Suppressor macrophage treated with lipopolysaccharide for 4 hours (primary cell): ENCODE measurements at places on chromosomes 12 and 14.

DNA sequence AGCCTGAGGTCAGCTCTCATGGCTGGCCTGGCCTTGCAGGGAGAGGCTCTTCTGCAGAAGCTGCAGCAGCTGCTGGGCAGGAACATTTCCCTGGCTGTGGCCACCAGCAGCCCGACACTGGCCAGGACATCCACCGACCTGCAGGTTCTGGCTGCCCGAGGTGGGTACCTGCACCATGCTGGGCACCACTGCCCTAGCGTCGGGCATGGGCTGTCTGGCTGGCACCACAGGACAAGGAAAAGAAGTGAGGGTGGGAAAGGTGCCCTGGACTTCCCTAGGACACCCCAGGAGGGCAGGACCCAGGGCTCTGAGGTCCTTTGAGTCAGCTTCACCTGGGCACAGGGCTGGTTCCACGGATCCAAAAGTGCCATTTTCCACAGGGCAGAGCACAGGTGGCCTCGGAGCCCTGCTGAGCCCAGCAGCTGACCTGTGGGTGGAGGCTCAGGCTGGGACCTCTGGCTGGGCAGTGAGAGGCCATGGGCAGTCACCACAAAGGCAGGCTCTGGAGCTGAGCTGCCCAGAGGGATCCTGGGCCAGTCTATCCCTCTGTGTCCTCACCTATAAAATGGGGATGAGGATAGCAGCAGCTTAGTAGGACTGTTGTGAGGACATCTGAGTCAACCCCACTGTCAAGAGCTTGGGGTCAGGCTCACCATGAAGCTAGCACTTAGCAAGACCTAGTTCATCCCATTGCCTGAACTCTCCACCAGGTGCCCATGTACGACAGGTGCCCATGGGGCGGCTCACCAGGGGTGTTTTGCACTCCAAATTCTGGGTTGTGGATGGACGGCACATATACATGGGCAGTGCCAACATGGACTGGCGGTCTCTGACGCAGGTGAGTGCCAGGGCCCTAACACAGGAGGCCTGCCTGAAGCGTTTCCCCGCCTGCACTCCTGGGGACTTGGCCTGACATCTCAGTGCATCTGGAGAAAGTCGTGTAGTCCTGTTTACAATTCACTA lies 4.9 kb downstream of the PLD4 start:
- DNase-seq, result no peak

DNA sequence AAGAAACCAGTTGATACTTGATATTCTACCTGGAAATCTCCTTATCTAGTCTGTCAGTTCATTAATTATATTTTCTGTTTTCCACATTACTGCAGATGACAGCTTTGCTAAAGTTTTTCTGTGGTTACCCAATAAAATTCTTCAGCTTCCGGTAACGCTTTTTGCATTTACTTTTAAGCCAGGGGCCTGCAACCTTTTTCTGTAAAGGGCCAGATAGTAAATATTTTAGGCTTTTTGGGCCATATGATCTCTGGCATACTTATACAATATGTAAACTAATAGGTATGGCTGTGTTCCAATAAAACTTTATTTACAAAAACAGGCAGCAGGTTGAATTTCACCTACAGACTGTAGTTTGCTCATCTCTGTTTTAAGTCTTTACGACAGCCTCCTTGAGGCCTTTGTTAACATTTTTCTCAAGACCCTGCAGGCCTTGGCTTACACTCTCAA lies 48.3 kb downstream of the SPATS2 start:
- no peak for DNase-seq

DNA sequence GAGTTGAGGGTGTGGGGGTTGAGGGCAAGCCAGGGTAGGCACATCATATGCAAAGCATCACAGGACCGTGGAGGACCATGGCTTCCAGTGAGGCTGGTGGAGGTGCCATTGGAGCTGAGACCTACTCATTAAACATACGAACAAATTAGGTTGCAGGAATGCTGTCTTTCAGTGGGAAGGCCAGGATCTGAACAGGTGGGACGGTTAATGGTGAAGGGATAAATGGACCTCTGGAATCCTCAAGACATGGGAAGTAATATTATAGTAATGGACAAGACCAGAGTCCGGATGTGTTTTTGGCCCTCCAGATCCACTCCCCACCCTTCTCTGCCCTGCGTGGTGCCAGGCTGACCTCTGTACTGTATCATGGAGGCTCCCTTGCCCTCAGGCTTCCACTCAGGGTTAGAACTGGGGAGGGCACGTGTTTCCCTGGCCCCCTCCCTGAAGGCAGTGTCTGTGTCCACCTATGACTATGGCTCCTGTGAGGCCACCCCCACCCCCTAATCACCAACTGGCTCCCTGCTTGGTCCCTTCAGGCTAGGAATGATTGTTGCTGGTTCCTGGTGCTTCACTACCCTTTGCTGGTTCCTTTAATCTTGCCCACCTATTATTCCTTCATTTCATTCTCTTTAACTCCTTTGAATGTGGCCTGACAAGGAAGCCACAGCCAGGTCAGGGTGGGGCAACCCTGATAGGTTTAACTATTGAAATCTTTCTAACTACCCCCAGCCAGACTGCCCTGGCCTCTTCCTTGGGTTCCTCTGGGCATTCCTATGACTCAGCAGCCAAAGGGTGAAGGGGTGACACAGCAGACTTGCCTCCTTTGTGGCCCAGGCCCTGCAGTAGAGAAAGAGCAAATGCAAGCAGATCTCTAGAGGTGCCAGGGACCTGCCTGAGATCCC lies 10.7 kb downstream of the DHRS2 start:
- peak; percentile 38 for DNase-seq

DNA sequence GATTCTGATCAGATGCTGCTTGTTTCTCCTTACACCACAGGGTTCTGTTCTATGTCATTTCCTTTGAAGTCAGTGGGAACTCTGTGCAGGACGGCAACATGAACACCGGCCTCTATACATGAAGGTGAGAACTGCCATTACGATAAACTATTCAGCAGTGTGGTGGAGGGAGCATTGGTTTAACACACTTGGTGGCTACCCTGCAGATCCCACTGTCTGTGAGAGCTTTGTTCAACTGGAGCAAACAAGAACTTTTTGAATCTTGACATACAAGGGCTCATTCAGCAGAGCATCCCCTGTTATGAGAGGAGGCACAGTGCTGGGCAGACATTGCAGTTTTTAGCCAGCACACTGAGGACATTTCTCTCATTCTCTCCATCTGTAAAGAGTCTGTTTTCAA lies 10.7 kb upstream of the FRS2 start:
- DNase-seq, result no peak

- DNase-seq, result no peak
Measured at GRCh38 chr12:122537021-122537420, 10.0 kb downstream of the KNTC1 start.

DNA sequence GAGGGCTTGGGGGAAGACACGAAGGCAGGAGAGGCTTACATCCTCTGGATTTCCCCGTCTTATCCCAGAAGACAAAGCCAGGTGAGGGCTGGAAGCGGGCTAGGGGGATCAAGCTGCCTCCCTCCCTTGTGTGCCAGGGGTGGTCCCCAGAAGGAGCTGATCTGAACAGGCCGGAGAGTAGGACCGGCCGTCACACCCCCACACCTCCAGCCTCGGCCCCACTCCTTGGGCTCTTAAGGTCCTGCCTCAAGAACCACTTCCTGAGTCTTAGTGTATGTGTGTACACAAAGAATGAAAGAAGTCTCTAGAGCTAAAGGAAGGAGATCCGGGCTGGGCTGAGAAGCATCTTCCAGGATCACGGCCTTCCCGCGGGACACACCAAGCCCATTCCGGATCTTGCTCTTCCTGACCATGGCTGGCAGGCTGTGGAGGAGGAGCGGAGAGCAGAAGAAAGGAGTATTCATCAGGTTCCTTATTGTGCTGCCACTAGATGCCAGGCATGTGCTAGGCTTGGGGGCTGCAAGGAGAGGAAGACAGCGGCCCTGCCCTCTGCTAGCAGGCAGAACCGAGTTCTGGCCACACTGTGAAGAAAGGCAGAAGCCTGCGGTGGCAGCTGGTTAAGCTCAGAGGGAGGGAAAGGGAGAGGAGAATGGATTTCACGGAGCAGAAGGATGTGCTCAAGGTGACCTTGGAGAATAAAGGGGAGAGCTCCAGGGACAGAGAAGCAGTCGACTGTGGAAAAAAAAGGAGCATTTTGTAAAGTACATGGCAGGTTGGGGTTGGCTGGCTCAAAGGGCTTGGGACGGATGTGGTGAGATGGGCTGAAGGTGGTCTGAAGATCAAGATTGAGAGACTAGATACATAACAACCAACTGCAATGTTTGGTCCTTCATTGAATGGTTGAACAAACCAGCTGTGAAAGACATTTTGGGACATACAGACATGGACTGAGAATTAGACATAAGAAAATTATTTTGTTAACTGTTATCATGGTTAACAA lies 1.3 kb upstream of the CD63 start:
- DNase-seq, result peak; percentile 55

DNA sequence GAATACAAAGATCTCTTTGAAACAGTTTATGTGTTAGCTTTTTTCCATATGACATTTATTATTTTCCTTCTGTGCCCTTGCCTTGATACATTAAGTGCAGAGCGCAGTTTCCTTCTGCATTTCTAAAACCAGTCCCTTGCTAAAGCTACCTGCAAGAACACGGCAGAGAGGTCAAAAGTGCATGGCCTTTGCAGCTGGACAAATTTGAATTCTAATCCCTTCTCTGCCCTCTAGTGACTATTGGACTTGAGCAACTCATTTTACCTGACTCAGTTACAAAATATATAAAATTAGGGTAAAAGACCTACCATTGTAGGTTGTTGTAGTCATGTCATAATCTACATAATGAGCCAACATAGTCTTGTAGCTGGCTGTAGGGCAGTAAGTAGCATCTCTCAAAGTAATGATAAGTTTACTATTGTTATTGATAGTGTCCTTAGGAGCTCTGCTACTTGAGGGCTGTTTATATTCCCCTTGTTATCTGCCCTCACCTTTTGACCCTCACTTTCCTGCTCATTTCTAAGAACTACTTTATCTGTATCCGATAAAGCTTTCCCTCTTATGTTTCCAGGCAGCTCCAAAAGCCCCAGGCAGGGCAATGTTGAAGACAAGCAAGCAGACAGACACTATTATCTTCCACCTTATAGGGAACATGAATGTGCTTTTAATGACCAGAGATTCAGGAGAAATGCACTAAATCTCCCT lies 120.0 kb upstream of the PDZRN4 start:
- no peak for DNase-seq

DNA sequence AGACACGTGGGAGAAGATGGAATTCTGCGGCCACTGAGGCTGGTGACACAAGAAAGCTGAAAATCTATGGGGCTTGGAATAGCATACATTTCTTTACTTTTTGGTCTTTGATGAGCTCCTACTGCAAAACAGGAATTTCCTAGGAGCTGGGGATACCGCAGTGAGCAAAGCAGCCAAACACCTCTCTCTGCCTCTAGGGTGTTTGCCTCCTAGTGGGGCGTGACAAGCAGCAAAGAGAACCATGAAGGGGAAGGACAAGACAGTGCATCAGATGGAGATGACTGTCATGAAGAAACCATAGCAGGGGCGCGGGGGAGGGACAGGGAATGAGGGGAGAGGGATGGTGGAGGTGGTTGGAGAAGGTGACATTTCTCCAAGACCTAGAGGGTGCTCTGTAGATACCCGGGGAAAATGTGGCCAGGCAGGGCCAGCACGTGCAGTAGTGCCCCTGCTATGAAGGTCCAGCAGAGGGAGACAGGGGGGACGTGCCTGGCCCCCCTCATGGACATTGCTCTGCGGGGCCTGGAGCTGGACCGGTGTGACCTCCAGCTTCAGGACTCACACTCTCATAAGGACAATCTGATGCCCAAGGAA lies 58.6 kb downstream of the SERPINA3 start:
- no peak for DNase-seq

GRCh38 chr14:72523424-72524294 lies 370.2 kb downstream of the DPF3 start:
- DNase-seq, result no peak

- peak; percentile 54 for DNase-seq
Measured at GRCh38 chr14:67240168-67240932, 885 bp upstream of the PALS1 start.

DNA sequence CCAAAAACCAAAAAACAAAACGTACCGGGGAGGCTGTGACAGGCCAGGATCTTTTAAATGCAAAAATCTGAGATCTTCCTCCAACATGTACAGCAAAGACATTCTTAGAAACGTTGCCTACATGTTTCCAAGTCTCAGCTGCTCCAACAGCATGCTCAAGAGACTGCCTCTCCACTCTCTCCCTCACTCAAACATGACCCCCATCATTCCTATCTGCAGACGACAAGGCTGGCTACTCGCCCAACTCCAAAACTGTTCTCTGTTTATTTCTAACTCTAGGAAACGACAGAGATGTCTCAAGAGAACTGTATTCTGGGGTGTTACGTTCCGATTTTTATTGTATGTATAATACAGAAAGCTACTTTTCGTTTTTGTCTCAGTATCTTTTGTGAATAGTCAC lies 57.5 kb upstream of the TMCC3 start:
- no peak for DNase-seq

GRCh38 chr12:6316921-6317692 lies 6.6 kb downstream of the PLEKHG6 start:
- no peak for DNase-seq

DNA sequence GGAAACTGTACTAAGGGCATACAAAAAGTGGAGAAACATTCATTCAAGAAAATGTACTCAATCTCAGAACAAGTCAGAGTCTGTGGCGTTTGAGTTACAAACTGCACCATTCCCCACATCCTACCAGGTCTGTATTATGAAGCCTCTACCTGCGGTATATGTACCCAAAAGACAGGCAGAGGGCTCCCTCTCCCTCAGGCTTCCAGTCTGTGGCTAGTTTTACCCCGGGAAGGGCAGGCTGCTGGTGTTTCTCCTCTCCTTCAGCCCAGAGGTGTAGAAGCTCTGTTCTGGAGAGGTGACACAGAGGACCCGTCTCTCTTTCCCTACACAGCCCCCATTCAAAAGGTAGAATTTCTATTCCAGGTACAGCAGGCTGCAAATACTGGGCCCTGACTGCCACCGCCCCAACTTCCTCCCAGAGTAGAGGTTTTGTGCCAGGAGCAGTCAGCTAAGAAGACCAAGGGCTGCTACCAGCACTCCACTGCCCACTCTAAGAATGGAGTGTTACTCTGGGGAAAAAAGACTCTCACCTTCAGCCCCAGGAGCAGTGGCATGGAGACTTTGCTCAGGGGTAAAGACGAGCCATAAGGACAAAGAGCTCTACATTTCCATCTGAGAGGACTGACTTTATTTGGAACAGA lies 39.4 kb downstream of the PARP11 start:
- DNase-seq, result no peak

- no peak for DNase-seq
Measured at GRCh38 chr12:104136577-104136976, 1.4 kb downstream of the NFYB start.

DNA sequence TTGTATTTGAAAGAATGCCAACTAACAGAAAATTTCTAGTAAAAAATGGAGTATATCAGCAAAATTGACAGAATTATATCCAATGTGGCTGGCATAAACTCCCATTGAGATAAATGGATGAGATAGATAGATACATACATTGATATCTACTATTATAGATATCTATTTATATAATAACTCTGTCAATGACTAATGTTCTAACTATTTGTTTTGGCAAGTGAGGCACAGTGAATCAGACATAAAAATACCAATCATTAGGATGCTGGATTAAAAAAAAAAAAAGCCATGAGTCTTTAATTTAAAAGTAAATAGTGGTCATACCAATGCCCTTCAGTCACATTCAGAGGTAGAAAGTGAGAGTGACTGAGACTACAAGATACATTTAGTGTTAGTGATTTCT lies 33.7 kb upstream of the GLIPR1 start:
- no peak for DNase-seq
